ENCODE measurements at places on chromosomes 1 and 21.

GRCh38 chr21:31804008-31804394 is 68.8 kb upstream of the HUNK start:
- DNase-seq: no peak

DNA sequence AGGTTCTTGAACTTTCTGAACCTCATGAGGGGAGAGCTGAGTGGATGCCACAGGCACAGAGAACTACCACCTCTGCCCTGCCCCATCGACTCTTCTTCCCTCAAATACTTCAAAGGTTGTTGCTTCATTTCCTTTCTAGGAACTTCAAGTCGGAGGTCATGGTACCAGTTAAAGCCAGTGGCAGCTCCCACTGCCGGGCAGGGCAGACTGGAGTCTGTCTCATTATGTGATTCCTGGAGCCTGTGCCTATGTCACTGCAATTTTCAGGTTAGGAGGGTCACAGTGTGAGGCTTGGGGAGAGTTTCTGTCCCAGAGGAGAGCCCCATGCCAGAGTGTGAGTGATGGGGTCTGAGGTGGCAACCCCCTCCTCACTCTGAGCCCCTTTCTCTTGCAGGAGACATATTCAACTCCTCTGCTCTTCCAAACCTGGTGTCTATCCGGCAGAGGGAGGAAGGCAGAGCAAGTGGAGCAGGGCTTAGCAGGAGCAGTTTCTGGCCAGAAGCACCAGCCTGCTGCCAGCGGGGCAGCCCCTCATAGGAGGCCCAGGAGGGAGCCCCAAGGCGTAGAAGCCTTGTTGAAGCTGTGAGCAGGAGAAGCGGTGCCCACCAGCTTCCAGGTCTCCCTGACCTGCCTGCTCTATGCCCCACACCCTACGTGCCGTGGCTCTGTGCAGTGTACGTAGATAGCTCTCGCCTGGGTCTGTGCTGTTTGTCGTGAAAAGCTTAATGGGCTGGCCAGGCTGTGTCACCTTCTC is 29.3 kb downstream of the CAMK1G start:
- no peak for DNase-seq

DNA sequence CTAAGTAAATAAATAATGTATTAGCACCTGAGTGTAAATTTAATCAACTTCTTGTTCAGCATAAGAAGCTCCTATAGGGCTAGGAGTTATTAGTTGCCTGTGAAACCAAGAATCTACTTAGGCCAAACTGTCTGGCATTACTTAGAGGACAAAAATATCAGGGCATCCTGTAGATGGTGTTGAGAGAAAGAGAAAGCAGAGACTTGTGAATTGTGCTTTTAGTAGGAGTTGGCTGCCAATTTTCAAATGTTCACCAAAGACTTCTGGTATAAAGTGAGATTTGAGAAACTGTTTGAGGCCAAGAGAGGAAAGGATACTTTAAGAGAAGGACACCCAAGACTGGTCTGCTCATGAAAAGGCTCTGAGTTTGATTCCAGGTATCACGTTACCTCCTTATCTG is 315.5 kb upstream of the DEPDC1 start:
- DNase-seq: no peak

DNA sequence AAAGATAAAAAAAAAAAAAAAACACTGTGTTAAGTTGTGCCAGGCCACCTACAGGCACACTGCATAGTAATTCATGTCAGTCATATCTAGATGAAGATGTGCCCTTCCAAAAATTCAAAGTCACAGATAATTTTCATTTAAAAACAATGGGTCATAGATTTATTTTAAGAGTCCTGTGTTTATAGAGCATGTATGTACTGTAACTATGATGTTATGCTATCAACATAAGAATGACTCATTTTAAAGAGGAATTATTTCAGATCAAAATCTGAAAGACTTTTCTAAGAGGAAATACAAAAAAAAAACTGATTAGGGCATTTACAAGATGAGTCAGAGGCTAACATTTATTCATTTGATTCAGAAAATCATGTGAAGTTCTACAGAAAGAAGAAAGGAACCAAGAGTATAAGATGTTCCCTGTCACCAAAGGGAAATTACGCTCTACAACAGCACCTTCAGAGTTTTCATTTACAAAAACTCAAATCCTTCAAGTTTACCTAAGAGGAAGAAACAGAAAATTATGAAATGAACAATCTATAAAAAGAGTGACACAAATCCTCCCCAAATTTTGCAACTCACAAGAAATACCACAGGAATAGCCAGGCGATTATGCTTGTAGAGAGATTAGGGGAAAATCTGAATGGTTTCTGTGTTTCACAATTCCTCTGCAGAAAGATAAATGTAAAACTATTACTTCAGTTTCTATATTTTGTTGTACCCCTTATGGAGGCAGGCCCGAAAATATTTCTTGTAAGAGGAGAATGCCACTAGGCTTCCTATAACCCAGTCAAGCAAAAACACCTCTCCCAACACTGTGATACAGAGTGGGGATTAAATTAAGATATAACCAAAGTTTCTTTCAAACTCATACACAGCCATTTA is 13.8 kb downstream of the TP53BP2 start:
- no peak for DNase-seq

DNA sequence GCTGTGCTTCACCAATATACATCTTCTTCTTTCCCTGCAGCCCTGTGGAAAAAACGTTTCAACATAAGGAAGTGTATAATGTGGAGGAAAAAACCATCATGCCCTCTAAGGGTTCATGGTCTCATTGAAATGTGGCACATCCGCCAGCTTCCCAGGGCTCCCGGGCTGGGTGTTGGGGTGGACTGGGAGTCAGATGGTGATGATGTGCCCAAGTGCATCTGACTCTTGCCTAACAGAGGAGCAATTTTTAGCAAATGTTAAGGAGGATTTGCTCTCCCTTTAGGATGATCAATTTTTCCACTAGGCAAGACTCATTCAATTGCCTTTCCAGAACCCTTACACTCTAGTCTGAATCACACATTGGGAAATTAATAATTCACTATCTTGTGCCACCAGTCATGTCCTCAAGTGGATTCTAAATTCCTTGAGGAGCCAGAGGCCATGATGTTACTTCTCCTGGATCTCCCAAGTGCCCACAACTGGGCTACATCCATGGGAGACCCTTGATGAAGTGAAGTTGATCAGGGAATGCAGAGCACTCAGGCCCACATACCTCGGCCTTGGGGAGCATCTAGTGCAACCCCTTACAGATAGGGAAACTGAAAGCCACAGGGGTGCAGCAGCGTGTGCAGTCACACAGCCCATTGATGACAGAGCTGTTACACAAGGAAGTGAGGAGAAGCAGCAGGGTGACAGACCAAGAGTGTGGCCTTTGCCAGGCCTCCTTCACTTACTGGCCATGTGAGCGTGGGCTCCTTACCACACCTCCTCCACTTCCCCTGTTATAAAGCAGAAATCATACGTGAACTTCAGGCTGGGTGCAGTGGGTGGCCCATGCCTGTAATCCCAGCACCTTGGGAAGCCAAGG is 100.0 kb upstream of the SLC44A3 start:
- no peak for DNase-seq

GRCh38 chr1:58454385-58454784 is 92.1 kb downstream of the OMA1 start:
- no peak for DNase-seq

GRCh38 chr21:41536076-41536826 is 28.3 kb upstream of the TMPRSS2 start:
- DNase-seq: peak; percentile 43

DNA sequence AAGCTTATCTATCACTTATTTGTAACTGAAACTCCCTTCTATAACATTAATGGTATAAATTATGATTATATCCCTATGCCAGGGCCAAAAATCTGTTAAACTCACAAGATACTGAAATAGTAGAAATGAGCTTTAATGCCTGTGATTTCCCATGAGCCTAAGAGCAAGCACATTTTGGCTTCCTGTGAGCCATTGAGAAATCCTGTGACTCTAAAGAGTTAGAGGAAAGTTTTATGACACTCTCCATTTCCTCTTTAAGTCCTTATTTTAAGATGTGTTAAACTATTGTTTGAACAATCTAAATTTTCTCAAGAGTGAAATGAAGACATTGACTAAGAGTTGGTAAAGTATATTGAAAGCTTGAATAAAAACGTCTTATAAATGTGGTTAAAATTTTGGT is 45.6 kb downstream of the SUCO start:
- no peak for DNase-seq

DNA sequence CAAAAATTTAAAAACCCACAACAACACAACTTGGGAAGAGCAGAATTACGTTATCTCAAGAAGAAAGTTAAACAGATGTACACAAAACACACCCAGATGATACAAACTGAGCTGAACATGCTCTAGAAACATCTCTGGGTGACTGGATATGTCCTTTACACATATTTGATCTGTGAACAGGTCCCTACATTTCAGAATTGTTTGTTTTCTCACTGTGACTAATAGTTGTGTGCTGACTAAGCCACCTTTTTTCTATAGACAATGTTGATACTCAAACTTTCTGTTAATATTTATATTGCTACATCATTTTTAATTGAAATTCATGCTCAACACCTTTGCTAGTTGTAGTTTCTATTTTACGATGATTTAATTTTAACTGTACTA is 1.0 kb upstream of the F11R start:
- DNase-seq: no peak

- no peak for DNase-seq
These were observed 9.9 kb upstream of the ABCD3 start for GRCh38 chr1:94408104-94408830.

DNA sequence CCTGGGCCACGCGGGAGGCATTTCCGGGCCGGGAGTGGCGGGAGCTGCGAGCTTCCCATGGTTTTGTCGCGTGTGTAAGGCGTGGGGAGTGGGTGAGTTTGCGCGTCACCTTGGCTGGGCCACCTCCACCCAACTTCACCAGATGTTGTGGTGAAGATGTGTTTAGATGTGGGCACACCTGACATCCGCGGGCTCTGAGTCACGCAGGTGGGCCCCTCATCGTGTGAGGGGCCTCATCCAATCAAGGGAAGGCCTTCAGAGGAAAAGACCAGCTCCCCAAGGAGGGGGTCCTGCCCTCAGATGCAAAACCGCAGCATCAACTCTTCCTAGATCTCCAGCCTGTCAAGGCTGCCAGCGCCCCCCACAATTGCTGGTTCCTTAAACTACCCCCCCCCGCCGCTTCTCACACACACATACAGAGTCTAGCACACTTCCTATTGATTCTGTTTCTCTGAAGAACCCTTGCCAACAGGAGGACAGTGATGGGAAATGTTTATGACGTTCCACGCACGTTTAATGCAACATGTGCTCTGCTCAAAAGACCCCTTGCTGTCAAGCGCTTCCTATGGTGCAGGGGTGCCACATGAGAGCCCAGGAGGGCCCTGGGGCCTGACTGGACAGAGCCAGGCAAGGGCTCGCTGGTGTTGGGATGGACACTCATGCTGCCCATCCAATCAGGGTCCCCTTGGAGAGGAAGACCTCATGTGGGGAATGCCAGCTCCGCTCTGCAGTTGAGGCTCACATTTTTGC is 11.9 kb downstream of the ACTRT2 start:
- no peak for DNase-seq

GRCh38 chr1:203628201-203629015 is 1.8 kb downstream of the ATP2B4 start:
- peak; percentile 51 for DNase-seq

GRCh38 chr1:228990906-228991569 is 255.8 kb downstream of the RHOU start:
- no peak for DNase-seq

- DNase-seq: no peak
These were observed 389.6 kb upstream of the C1orf87 start for GRCh38 chr1:60463146-60463545.

GRCh38 chr1:154442006-154442740 is 37.0 kb downstream of the IL6R start:
- DNase-seq: no peak

- DNase-seq: no peak
These were observed 1.2 kb downstream of the SLAMF7 start for GRCh38 chr1:160740133-160740688.

GRCh38 chr1:209769171-209769904 is 13.5 kb downstream of the TRAF3IP3 start:
- peak; percentile 58 for DNase-seq

DNA sequence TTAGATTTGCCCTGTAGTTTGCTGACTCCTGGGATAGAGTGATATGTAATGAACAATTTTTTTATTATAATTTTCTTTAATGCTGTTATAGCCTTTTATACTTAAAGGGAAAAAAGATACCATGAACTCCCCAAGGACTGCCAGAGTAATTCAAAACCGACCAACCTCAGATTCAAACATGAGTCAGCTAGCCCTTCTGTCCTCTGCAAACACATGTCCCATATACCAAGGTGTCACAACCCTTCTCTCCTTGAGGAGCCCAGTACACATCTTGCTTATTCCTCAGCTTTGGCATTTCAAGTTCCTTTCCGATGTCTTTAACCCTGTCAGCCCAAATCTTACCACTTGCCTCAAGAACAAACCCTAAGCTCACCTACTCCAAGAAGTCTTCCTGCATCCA is 184.9 kb downstream of the KCNH1 start:
- DNase-seq: no peak

- DNase-seq: no peak
These were observed 30.6 kb downstream of the ZC3H11B start for GRCh38 chr1:219582296-219582695.

- DNase-seq: peak; percentile 69
These were observed 1.9 kb downstream of the DHRS3 start for GRCh38 chr1:12615865-12616708.

GRCh38 chr1:161241682-161242081 is 3.7 kb upstream of the NR1I3 start:
- no peak for DNase-seq

- DNase-seq: no peak
These were observed 24.6 kb downstream of the ATF3 start for GRCh38 chr1:212633161-212633560.

- no peak for DNase-seq
These were observed 28.4 kb downstream of the RNF11 start for GRCh38 chr1:51264451-51264850.

- DNase-seq: no peak
These were observed 30.0 kb downstream of the MIS18A start for GRCh38 chr21:32248571-32249461.

DNA sequence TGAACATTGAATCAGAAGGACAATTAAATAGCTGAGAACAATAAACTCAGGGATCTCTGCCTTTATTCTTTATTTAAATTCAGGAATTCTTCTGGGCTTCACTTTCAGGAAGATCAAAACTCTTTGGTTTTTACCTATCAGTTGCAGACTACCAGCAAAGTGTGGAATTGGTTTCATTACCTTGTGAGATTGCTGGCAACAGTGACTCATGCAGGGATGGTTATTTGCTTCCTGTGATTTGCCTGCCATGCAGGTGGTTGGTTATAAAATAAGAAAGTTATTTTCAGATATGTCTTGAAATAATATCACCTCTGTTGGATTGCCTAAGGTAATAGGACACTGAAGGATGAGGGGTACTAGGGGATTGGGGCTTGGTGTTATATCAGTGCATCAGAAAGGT is 204.6 kb downstream of the PTBP2 start:
- no peak for DNase-seq

DNA sequence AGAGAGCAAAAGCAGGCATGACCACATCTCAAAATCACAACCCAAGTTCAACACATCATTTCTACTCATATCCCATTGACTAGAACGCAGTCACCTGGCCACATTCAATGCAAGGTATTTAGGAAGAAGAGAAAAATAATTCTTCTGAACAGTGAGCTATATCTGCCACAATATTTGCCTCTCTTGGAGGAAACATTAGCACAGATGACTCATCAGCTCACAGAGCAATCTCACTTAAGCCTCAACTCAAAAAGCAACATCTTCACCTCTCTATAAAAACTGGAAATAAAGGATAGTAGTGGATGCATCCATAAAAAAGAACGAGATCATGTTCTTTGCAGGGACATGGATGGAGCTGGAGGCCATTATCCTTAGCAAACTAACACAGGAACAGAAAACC is 143.9 kb upstream of the FMN2 start:
- DNase-seq: no peak
